Dorsolateral prefrontal cortex (tissue), 122 donors: ENCODE measurements at places on chromosomes 11 and 22. TPM values are rescaled to one million over a fixed set of nuclear protein-coding genes. Genes with fewer than 3 reads are reported as not detected.

DNA sequence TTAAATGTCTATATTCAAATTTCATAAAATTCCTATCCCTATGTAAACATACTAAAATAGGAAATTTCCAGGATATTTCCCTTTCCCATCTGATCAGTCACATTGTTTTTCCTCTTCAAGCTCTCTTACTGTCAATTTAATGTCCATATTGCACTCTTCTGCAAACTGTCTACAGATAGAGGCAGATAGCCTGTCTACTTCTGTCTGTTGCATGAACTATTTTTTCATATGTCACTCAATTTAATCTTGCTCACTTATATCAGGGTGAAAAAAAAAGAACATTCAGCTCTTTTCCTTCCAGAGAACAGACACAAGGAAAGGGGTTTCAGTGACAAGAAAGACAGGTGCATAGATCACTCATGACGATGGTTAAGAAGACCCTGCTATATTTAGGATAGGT is 1013.9 kb upstream of the CCDC90B start:
- DNase-seq: no peak

GRCh38 chr22:50610581-50610980 is 10.0 kb downstream of the MAPK8IP2 start:
- DNase-seq: no peak

GRCh38 chr11:130159139-130159538 is 443 bp upstream of the ST14 start:
- DNase-seq: no peak

DNA sequence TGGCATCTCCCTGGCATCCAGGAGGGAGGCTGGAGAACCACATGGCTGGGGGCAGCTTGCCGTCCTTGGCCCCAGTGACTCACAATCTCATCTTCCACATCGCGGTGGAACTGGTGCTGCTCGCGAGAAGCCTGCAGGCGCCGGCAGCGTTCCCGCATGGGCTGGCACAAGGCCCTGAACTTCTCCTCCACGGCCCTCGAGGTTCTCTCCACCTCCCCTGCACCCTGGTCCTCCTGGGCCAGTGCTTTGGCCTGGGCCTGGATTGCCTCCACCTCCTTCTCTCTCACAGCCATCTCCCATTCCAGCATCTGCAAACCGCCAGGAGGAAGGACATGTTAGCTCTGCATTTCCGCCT is 16.3 kb upstream of the RBM4B start:
- DNase-seq: no peak

- no peak for DNase-seq
These were observed 186.6 kb downstream of the ADAMTS15 start for GRCh38 chr11:130634961-130635473.

DNA sequence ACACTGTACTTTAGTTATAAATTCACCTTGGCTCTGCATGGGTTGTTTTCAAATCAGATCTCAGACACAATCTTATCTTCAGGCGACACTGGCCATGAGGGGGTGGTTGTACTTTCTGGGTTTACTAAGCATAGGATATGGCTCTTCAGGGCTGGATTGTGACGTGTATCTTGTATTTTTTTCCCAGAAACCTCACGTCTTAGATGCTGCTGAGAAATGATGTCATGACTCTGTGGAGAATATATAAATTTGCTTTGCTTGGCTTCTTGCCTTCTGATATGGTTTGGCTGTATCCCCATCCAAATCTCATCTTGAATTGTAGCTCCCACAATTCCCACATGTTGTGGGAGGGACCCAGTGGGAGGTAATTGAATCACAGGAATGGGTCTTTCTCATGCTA is 82.8 kb upstream of the VSTM5 start:
- no peak for DNase-seq

DNA sequence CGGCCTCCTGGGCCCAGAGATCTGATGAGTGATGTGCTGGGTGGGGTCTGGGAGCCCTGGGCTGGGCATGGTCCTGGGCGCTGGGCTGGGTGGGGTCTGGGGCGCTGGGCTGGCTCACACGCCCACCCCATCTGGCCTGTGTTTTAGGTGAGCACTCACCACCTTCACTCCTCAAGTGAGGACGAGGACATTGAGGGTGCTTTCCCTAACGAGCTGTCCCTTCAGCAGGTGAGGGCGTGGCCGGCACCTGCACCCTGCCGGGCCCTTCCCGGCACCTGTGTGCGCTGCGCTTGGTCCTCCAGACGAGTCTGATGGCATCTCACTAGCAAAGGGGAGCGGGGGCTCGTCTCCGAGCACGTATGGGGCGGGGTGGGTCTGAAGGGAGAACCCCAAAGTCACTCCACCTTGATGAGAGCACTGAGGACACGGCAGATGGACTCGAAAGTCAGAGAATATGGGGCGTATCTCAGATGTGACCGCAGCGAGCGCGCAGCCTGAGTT is 37.9 kb downstream of the SBF1 start:
- no peak for DNase-seq

DNA sequence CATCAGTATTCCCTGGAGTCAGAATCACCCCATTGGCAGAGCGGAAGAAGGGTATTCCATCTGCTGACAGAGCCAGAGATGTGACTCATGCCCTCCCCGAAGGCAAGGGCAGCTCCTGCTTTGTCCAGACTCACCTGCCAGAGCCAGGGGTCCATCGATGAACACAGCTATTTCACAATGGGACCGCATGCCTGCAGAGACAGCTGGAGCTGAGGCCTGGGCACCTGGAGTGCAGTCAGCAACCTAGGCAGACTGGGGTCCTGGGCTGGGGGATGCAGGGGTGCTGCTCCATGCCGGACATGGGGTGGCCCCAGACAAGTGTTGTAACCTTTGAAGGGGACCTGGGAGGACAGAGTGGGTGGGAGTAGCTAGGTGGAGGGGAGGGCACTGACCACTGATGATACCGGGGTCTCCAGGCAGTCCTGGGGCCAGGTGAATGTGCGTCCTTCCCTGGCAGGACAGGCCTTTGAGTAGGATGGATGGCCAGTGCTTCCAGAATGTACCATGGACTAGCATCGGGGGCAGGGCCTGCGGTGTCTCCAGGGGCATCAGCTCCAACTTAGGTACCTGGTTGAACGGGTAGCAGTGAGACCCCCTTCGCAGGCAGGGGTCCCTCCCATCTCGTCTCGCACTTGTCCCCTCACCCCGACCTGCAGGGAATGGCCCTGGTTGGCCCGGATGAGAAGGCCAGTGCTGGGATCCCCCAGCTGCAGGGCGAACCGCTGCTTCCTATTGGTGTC is 1.7 kb downstream of the TRPT1 start:
- no peak for DNase-seq

DNA sequence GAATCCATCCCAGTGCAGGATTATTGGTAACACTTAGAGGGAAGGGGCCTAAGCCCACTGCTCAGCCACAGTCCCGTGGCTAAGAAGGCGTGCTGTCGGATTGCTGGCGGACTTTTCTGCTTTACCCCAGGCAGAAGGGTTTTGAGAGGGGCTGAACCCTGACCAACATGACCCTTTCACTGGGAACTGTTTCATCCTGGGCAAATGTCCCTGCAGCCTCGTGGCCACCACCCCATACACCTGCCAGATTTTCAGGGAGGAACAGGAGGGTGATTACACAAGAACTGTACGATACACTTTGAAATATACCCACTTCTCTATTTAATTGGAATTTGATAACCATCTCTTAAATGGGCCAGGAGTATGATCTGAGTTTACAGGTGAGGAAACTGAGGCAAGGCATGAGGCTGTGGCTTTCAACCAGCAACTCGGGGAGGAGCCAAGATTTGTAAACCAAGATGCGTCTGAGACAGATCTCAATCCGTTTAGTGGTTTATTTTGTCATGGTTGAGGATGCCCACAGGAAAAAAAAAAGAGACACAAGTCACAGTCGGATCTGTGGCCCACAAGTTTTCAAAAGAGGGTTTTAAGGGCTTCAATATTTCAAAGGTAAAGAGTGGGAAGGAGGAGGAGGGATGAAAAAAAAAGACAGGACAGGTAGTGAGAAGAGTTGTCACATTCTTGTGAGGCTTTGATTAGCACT is 6.1 kb upstream of the APOL3 start:
- DNase-seq: no peak

DNA sequence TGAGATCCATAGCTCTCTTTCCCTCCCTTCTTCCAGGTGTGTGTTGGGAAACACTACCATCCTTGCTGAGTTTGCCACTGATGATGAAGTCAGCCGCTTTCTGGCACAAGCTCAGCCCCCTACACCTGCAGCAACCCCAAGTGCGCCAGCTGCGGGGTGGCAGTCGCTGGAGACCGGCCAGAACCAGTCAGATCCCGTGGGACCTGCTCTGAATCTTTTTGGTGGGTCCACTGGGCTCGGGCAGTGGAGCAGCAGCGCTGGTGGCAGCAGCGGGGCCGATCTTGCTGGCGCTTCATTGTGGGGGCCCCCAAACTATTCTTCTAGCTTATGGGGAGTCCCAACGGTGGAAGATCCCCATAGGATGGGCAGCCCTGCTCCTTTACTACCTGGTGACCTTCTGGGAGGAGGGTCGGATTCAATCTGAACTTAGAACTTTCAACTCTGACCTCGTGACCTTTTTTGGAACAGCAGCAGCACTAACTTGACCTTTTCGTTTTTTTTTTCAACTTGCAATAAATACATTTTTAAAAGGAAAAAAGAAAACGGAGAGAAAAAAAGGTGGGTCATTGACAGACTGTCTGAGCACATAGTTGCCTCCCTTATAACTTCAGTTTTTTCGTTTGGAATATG is 23.4 kb upstream of the ADSL start:
- DNase-seq: no peak

DNA sequence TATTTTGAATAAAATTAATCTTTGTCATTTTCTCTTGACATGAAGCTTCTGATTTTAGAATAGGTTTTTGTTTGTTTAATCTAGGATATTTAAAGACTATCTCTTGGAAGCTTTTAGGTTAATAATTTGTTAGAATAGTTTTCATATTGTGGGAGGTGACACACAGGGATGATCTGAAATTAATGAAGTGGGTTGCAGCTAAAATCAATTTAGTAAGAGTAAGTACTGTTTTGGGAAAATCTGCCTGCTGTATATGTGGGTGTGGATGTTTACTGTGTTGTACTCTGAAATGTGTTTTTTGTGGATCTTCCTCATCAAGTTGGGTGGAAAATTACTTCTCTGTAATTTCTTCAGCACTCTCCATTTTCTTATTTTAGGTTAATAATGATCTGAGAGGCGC is 67.3 kb downstream of the BID start:
- DNase-seq: no peak

- DNase-seq: no peak
These were observed 353.9 kb upstream of the TENM4 start for GRCh38 chr11:79794484-79795393.

- no peak for DNase-seq
These were observed 174.1 kb downstream of the INSC start for GRCh38 chr11:15288863-15289262.

GRCh38 chr11:41334007-41334933 is 125.2 kb downstream of the LRRC4C start:
- DNase-seq: no peak

DNA sequence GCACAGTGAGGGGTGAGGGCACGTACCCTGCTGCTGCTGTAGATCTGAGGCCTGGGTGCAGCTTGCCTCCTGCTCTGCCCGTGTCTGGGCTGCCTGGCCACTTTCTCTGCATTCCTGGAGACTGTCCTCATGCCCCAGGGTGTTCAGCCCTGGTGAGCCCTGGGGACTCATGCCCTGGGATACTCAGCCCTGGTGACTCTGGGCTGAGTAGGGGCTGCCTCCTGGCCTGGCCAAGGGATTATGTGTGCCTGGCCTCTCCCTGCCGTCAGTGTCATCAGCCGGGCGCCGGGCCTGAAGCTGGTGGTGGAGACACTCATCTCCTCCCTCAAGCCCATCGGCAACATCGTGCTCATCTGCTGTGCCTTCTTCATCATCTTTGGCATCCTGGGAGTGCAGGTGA is 94.7 kb downstream of the CACNA1I start:
- no peak for DNase-seq

DNA sequence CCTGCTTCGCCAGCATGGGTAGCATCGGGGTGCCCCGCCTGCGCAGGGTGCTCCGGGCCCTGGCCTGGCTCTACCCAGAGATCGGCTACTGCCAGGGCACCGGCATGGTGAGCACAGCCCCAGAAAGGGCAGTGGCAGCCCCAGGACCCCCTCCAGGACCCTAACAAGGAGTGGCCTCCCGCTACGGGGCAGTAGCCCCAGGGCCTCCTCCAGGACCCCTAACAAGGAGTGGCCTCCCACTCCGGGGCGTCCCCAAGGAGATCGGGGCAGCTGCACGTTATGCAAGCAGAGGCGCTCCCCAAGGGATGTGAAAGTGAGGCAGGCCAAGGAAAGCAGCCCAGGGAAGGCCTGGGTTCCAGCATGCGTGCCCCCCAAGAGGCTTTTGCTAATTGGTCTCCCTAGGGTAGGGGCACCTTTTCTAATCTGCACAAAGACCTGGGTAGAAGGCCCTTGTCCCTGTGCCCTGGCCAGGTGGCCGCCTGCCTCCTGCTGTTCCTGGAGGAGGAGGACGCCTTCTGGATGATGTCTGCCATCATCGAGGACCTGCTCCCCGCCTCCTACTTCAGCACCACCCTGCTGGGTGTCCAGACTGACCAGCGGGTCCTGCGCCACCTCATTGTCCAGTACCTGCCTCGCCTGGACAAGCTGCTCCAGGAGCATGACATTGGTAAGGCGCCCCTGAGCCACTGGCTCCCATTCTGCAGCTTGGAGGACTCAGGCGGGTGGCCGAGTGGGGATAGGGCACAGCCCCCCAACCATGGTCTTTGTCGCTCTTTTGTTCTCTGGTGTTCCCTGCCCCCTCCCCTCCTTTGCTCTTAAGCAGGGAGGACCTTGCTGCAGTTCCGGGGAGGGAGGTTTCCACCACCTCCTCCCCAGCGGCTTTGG is 35.0 kb downstream of the SGSM3 start:
- DNase-seq: no peak

GRCh38 chr11:47010179-47010578 is 73.6 kb downstream of the CSTPP1 start:
- DNase-seq: no peak

DNA sequence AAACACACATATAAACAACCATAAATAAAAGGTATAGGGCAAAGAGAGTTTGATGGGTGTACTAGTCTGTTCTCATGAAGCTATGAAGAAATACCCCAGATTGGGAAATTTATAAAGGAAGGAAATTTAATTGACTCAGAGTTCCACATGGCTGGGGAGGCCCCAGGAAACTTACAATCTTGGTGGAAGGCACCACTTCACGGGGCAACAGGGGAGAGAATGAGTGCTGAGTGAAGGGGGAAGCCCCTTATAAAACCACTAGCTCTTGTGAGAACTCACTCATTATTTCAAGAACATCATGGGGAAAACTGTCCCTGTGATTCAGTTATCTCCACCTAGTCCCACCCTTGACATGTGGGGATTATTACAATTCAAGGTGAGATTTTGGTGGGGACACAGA is 385.9 kb upstream of the ANO5 start:
- DNase-seq: no peak

- DNase-seq: no peak
These were observed 82.2 kb downstream of the PHF21B start for GRCh38 chr22:44927463-44928135.

PRCP gene
- total RNA-seq: 85.1 TPM

UBQLN3 gene
- 0.25 TPM for total RNA-seq

JAML gene
- total RNA-seq: 0.94 TPM

BAIAP2L2 gene
- 7.9 TPM for total RNA-seq

WBP2NL gene
- 8.0 TPM for total RNA-seq

USP35 gene
- total RNA-seq: 20.7 TPM

CD3D gene
- total RNA-seq: not detected

KRTAP5-8 gene
- total RNA-seq: 1.3 TPM

CDCA5 gene
- 7.2 TPM for total RNA-seq
